Osteocyte (in vitro differentiated cells): ENCODE measurements at places on chromosomes 13 and 19. TPM values are rescaled to one million over a fixed set of nuclear protein-coding genes. Genes with fewer than 3 reads are reported as not detected.

The SELENOV gene
- total RNA-seq: not detected in 2 replicates

The CRB3 gene
- total RNA-seq: not detected in 2 replicates

The TMIGD2 gene
- not detected in 2 replicates for total RNA-seq

The KLK12 gene
- total RNA-seq: not detected in 2 replicates

DNA sequence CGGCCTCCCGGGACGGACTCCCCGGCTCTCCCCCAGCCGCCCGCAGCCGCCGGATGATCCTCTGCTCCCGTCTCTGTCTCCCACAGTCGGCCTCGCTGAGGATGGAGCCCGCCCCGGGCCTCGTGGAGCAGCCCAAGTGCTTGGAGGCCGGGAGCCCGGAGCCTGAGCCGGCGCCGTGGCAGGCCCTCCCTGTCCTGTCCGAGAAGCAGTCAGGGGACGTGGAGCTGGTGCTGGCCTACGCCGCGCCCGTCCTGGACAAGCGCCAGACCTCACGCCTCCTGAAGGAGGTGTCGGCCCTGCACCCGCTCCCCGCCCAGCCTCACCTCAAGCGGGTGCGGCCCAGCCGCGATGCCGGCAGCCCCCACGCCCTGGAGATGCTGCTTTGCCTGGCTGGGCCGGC, 6.8 kb downstream of the ADAT3 start:
- DNase-seq: no peak

DNA sequence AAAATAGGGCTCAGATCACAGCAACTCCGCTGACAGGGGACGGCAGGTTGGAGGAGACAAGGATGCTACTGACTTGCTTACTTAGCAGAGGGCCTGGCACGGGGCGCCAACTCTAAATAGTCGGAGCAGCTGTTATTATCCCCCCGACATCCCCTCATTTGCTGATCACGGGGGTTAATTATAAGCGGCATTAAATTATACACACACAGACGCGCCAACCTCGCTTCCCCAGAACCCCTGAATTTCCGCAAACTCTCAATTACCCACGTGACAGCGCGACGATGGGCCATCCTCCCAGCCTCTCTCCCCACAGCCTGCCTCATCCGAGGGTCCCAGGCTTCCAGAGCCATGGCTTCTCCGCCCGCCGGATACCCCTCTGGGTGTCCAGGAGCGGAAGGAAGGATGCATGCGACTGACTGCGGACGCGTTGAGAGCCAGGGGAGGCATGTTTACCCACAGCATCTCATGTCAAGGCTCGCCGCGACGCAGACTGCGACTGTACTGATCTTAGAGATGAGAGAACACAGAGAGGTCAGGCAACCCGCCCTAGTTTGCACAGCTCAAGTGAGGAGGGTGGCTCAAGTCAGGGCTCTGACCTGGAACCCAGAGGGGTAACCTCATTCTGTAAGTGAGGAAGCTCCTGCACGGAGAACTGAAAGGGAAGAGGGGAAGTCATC, 5.7 kb downstream of the PTPRS start:
- DNase-seq: no peak

DNA sequence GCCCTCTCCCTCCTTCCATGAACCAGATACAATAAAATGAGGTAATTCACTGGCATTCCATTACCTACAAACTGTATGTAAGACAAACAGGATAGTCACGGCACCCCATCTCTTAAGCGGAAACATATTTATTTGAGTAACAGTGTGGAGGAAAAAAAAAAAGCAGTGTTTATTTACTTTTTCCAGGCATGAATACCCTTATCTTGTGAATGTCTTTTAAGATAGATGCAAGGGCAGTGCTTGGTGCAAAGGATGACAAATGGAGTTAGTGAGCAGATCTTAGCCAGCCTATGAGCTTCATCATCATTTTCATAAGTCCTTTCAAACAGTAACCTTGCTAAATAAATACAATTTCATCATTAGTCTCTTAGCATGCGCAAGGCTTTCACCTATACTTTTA, 1661.8 kb upstream of the SPRY2 start:
- DNase-seq: no peak

DNA sequence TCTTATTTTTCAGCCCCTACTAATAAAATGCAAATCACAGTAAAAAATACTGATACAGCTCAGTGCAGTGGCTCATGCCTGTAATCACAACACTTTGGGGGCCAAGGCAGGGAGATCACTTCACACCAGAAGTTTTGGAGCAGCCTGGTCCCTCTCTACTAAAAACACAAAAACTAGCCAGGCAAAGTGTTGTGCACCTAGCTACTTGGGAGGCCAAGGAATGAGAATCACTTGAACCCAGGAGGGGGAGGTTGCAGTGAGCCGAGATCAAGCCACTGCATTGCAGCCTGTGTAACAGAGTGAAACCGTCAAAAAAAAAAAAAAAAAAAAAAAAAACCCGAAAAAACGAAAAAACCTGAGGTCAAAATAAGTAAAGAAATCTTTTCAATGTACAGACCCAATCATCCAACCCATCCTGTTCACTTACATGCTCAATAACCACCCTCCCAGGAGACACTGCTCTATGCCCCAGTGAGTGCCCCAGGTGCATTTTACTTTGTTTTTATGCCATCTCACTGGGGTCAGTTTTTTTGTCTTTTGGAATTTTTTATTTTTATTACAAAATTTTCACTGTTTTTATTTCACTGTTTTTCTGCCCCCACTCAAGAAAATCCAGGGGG, 107.0 kb downstream of the ZNF486 start:
- no peak for DNase-seq
